Astrocyte of the cerebellum (primary cell): ENCODE measurements at places on chromosomes 11 and 22.

GRCh38 chr11:132351050-132351449 is 980.6 kb downstream of the NTM start:
- DNase-seq: no peak

DNA sequence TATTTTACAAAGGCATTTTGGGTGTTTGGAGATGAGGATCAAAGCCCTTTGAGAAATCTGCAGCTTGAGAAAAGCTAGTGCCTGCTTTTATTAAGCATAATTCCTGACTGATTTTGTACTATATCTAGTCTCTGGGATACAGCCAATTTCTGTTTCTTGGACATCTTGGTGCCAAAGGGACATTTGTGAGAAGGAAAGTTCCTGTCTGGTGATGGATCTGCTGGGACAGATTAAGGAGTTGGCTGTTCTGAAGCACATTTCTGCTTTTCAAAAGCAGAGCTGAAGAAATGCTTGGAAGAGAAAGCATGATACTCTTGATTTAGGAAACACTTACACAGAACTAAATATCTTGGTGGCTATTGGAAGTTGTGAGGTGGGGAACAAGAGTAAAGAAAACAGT is 254.6 kb upstream of the CCDC90B start:
- no peak for DNase-seq

- no peak for DNase-seq
Observed at GRCh38 chr22:30078320-30079311, 1.6 kb upstream of the HORMAD2 start.

- no peak for DNase-seq
Observed at GRCh38 chr11:12180257-12181205, 70.1 kb downstream of the MICAL2 start.

- DNase-seq: peak; percentile 3
Observed at GRCh38 chr22:22576244-22576988, 17.4 kb upstream of the PRAME start.
